ENCODE measurements at places on chromosomes 3 and 15.

- DNase-seq = no peak
Observed at GRCh38 chr15:84937144-84937543, 44.5 kb upstream of the PDE8A start.

- no peak for DNase-seq
Observed at GRCh38 chr3:64290864-64291263, 65.6 kb upstream of the PRICKLE2 start.

GRCh38 chr3:140093742-140094141 is 158.8 kb downstream of the CLSTN2 start:
- DNase-seq = no peak

DNA sequence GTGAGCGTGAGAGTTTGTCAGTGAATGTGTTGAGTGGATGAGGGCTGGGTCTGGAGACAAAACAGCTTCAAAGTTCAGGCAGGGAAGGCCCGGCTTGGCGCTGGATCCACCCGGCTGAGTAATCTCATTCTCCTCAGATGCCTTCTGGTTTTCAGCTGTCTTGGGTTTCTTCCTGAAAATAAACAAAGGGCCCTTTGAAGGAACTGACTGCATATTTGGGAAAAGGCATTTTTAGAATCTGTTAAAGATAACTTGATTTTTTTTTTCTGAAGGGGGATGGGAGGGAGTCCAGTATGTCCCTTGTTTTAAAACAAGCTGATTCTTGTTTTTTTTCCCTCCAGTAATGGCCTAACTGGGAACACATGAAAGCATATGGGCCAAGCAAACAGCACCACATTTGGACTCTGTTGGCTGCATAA is 86.4 kb downstream of the TIGIT start:
- DNase-seq = no peak

GRCh38 chr3:71309342-71309741 is 274.2 kb downstream of the FOXP1 start:
- DNase-seq = peak; percentile 56

DNA sequence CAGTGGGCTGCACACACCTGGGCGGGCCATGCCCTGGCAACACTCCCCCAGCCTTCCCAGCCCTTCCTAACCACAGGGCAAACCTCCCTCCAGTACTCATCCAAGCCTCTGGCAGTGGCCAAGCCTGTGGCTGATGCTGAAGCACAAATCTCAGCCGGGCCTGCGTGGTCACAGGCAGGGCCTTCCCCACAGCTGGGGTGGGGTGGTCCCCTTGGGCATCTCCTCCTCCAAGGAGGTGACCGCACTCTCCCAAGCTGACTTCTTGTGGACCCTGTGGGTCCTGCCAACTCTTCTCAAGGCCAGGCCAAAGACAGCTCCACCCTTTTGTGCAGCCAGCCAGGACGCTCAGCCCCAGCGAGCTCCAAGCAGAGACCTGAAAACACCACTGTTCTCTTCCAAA is 21.4 kb downstream of the GRAMD2A start:
- no peak for DNase-seq

DNA sequence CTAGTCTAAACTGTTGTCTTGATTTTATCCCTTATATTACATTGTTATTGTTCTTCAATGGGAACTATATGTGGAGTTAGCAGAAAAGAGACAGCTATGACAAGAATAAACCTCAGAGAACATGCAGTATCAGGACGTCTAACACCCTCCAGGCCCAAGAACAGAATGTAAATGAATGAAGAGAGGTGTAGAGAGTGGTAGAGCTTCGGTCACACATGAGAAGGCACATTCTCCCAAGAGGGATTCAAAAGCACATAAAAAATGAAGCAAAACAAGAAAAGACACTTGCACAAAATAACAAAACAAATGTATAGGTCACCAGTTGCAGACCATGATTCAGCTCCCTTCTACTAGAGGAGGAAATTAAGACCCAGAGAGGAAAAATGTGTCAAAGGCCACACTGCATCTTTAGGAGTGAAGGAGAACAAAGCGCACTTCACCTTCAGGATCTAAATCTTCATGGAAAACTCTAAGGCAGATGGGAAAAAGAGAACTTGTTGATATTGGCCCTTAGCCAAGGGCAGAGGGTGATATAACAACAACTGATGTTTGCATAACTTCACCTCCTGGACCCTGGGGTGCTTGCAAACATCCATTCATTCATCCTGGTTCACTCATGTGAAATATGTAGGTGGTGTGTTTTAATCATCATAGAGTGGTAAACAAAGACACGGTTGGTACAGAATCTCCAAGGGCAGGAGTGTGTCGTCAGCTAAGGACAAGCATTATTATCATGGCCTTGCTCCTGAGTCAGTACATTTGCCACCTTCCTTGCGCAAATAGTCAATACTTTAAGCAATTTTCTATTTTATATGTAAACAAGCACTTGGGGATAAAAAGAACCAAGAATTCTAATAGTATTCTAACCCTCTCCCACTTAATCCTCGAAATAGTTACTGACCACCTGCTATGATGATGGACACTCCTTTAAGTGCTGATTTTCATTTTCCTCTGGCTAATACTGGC is 8.8 kb downstream of the NEK10 start:
- no peak for DNase-seq

- DNase-seq = no peak
Observed at GRCh38 chr15:65051266-65051665, 6.1 kb downstream of the SLC51B start.

DNA sequence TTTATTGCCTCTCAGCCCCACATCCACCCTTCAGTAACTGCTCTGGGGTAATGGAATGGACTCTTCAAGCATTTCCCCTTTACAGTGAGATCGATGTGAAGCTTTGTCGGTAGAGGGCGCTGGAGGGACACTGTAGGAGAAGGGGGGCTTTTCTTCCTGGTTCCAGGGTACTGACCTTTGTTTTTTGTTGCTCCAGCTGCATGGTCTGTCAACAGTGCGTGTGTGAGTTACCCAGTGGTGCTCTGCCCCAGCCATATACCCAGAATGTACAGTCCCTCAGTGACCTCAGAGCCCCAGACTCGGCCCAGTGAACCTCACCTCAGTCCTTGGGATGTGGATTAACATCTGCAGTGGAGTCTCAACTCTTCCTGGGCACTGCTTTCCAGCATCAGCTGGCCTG is 180.3 kb upstream of the TSC22D2 start:
- DNase-seq = peak; percentile 13

GRCh38 chr3:173945170-173945569 is 547.6 kb downstream of the NLGN1 start:
- no peak for DNase-seq

GRCh38 chr15:22808240-22808639 is 21.8 kb downstream of the NIPA1 start:
- no peak for DNase-seq

DNA sequence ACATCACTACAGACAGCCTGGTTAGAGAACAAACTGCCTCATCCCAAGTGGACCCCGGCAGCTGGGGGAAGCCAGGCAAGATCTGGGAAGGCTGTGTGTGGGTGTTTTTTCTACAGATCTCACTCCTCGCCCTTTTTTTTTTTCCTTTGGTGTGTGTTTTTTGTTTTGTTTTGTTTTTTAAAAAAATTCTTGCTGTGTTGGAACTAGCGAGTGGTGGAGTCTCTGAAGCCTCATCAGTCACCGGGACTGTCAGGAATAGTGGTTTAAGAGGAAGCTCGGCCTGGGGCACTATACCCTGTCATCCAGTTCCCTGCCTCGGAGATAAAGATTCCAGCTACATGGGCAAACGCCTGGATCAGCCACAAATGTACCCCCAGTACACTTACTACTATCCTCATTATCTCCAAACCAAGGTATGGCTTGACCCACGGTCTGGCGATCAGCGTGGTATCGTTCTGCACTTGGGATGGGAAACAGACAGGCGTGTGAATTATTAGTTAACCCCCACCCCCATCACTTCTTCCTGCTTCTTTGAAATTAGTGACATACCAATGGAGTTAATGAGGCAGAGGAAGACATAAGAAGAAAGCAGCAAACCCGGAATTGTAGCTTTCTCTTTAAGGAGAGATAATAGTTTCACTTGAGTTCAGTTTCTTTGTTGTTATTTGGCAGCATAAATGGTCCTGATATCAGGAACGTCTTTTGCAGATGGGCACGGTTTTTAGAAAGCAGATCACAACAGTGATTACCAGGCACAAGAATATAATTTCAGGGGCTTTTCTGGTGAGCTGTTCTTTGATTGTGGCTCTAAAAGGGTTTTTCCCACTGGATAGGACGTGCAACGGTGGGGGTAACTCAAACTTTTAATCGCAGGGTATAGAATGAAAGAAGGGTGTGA is 722 bp downstream of the RBMS3 start:
- no peak for DNase-seq

DNA sequence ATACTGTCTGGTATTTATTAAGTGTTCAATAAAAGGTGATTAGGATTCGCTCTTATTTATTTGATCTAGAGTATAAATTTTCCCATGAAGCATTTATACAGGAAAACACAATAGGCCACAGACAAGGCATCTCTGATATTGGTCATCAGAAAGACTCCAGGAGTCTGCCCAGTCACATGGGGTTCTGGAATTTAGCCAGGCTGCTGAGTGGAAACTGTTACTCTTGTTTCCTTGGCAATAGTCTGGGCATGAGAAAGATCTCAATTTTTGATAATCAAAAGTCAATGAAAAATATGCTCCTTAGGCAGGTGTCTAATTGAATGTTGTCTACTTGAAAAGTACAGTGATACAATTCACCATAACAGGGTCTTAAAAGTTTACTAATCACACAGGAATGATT is 161.2 kb downstream of the FRMD5 start:
- no peak for DNase-seq

GRCh38 chr3:71039332-71039731 is 544.2 kb downstream of the FOXP1 start:
- no peak for DNase-seq

GRCh38 chr15:28103831-28104230 is 4.7 kb upstream of the OCA2 start:
- no peak for DNase-seq

GRCh38 chr3:108297647-108298046 is 1.3 kb downstream of the HHLA2 start:
- DNase-seq = no peak

GRCh38 chr3:122092460-122093165 is 37.5 kb downstream of the CD86 start:
- peak; percentile 31 for DNase-seq

- no peak for DNase-seq
Observed at GRCh38 chr3:32780735-32781210, 37.0 kb upstream of the TRIM71 start.

Measured in activated naive CD4-positive, alpha-beta T cell treated with anti-CD3 and anti-CD28 coated beads, Interleukin-2, amount 50 U/mL, for 16 hours (primary cell).